T-helper 2 cell (primary cell): ENCODE measurements at places on chromosomes 12 and 14.

DNA sequence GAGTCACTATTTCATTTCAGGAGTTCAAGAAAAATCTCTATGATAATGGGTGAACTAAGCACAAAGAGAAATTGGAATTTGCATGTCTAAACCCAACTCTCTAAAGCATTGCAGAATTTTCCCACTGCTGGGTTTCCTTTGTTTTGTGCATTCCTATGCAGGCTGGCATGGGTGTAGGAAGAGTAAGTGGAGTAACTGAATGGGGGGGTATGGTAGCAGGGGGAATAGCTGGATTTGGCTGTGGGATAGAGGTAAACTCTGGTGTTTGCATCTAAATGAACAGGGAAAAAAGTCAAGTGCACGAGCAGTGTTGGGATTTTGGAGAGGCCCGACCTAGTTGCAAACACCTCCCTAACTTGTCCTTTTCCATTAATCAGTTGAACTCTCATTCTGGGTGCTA lies 159.1 kb downstream of the ANO4 start:
- no peak for DNase-seq

GRCh38 chr14:103545915-103546651 lies 16.4 kb downstream of the BAG5 start:
- no peak for DNase-seq

GRCh38 chr12:5947006-5947405 lies 1.9 kb upstream of the ANO2 start:
- DNase-seq, result no peak

DNA sequence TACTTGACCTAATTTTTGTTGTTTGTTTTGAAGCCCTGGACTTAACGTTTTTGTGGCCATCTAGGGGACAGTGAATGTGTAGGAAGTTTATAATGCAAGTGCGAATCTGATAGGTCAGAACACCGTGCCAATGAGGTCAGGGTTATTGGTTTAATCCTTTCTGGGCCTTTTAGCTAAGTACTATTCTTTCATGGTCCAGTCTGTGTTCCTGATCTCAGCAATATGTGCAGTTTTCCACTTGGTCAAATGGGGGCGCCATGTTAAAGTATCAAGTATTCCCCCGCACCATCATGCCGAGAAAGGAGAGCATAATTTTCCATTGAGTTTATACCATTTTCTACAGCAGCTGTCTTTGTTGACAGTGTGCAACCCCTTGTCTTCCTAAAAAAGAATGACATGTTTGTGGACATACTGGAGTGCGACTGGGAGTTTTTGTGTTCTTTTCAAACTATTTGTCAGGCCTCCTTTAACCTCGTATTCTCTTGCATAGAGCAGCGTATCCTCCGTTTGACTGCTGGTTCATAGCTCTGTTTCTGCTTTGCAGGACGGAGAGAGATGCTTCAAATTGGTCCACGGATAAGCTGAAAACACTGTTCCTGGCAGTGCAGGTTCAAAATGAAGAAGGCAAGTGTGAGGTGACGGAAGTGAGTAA lies 1.3 kb downstream of the AHSA1 start:
- peak; percentile 33 for DNase-seq

- peak; percentile 76 for DNase-seq
Measured at GRCh38 chr14:69151458-69152180, 1.3 kb downstream of the DCAF5 start.

- DNase-seq, result no peak
Measured at GRCh38 chr14:24693983-24694382, 60.0 kb upstream of the GZMB start.

GRCh38 chr12:54936736-54937135 lies 47.8 kb downstream of the TESPA1 start:
- DNase-seq, result no peak

- peak; percentile 15 for DNase-seq
Measured at GRCh38 chr14:77862154-77862786, 62.4 kb downstream of the ADCK1 start.

DNA sequence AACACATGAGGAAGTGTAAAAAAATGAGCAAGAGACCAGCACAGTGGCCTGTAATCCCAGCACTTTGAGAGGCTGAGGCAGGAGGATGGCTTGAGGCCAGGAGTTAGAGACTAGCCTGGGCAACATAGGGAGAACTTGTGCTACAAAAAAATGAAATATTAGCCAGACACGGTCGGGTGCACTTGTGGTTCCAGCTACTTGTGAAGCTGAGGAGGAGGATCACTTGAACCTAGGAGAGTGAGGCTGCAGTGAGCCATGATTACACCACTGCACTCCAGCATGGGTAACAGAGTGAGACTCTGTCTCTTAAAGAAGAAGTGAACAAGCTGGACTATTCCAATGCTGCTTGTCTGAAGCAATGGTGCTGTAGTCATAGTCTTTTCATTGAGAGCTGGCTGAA lies 36.3 kb upstream of the MAP3K9 start:
- DNase-seq, result no peak

GRCh38 chr14:20468764-20469241 lies 403 bp upstream of the PNP start:
- no peak for DNase-seq

- DNase-seq, result no peak
Measured at GRCh38 chr14:61491224-61491623, 169.8 kb downstream of the PRKCH start.

- no peak for DNase-seq
Measured at GRCh38 chr14:23047034-23047634, 5.1 kb downstream of the PSMB11 start.

- no peak for DNase-seq
Measured at GRCh38 chr14:70097576-70098249, 91.0 kb downstream of the SLC8A3 start.

DNA sequence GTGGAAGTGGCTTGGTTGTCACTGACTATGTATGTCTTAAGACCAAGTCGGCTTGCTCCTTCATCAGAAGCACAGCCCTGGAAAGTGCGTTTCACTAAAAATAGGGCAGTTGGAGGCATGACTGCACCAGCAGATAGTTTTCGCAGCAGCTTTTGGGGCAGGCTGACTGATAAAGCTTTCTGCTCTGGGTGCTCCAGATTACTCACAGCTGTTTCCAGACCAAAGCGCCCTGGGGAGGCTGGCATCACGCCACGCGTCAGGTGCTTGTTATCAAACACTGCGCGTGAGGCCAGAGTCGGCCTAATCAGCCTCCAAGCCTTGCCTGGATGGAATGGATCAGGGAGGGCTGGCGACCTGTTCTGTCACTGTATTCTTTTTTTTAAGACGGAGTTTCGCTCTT lies 13.3 kb upstream of the LRRC10 start:
- no peak for DNase-seq

GRCh38 chr12:4086481-4086880 lies 187.1 kb upstream of the CCND2 start:
- DNase-seq, result no peak

GRCh38 chr14:54881761-54882401 lies 20.7 kb downstream of the GCH1 start:
- DNase-seq, result no peak

DNA sequence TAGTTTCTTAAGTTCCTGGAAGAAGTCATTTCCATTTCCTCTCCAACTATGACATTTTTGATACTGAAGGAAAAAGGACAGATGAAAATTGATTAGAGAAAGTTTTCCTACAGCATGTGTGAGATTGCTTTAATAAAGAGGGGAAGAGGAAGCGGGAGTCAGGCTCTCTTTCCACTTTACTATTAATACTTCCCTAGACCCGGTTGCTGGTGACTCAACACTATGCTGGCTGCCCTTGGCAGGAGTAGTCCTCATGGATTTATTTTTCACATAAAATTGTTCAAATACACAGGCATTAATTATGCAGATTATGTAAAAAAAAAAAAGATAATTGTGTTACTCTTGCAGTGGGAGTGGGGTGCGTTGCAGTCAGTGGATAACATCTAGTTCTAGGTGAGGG lies 293.4 kb downstream of the EGLN3 start:
- DNase-seq, result no peak

GRCh38 chr14:94403312-94403932 lies 15.0 kb upstream of the SERPINA1 start:
- DNase-seq, result no peak

- DNase-seq, result no peak
Measured at GRCh38 chr12:111310076-111310870, 58.6 kb downstream of the PHETA1 start.

DNA sequence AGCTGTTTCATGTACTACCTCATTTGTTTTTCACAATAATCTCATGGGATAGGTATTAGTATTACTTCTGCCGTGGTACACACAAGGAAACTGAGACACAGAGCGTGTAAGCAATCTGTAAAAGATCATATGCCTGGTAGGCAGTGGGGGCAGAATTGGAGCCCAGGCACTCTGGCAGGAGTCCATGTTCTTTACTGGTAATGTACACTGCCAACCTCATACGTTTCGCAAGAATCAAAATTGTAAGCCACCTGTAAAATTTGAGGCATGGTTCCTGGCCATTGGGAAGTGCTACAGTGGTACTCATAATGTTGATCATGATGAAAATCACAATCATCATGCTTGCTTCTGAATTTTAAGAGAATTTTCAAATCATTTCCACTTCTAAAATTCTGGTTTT lies 40.7 kb downstream of the TMTC1 start:
- no peak for DNase-seq

- no peak for DNase-seq
Measured at GRCh38 chr14:76314521-76315034, 61.4 kb upstream of the ESRRB start.

DNA sequence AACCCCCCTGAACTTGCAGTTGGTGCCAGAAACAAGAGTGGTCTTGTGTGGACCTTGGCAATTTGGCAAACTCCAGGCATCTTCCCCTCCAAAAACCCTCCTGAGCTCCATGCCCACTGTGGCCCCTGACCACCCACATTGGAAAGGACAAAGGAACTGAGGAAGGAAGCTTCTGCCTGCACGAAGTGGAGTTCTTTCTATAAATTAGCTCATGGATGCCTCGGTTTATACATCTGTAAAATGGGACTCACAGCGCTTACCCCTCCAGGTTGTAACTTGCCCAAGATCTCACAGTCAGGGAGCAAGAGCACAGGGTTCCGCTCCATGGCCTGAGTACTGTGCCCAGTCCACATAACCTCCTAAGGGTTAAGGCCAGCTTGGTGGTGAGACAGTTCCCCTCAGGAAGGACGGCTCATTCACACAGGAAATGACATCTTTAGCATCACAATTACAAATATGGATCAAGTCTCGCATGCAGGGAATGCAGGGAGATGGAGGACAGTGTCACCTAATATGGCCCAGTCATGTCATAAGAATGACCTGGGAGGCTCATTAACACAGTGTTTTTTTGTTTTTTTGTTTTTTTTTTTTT lies 66.6 kb downstream of the CLMN start:
- no peak for DNase-seq

DNA sequence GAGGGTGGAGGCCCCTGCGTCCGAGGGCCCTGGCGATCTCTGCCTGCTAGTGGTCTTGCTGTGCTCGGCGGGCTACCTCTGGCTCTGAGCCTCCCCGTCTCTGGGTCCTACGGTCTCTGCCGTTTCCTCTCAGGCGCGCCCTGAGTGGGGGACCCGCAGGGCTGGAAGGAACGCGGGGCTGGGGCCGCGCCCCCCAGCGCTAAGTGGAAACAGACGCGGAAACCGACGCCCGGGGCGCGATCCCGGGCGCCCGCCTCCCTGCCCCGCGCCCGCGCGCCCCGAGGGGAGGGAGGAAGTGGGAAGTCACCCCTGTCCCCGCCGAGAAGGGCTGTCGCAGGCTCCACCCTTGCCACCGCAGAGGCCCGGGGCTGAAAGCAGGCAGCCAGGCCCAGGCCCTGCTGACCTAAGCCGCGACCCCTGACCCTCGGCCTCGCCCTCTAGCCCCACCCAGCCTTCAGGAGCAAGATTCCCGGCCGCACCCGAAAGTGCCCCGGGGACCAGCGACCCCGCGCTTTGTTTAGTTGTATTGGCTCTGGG lies 831 bp downstream of the CRIP1 start:
- DNase-seq, result peak; percentile 85

DNA sequence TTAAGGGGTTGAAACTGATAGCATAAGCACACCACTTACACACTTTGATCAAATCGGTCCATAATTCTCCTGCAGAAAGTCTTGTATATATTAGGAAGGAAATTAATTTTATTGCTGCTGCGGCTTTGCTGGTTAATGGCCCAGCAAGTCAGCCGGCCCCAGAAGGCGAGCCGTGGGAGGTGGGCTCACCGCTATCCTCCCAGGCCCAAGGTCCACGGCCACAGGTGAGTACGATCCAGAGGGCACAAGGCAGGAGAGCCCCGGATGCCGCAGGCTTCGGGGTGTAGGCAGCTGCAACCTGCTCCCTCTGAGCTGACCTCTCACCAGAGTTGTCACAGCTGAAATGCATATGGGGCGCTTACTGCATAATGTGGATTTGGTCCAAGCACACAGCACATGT lies 165.7 kb downstream of the TBX5 start:
- DNase-seq, result no peak

DNA sequence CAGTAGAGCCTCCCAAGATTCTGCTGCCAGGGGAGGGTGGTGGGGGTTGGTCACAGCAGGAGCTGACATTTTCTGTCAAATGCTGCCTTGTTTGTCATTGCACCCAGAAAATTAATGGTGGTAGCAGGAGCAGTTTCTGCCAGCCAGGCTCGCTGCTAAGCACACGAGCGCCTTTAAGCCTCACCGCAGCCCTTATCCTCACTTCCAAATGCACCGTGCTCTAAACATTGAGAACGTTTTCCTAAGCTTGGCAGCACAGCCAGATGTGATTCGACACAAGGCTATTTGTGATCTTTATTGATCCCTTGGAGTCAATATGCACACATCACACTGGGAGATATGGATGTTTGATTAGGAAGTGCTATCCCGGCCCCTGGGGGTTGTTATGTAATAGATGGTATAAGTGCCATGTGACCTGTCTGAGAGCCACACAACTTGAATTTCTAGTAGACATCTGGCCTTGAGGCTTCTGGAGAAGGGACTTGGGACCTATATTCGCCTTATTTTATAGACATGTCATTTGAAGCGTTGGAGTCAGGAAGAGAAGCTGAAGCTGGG lies 31.6 kb upstream of the BEGAIN start:
- DNase-seq, result no peak

DNA sequence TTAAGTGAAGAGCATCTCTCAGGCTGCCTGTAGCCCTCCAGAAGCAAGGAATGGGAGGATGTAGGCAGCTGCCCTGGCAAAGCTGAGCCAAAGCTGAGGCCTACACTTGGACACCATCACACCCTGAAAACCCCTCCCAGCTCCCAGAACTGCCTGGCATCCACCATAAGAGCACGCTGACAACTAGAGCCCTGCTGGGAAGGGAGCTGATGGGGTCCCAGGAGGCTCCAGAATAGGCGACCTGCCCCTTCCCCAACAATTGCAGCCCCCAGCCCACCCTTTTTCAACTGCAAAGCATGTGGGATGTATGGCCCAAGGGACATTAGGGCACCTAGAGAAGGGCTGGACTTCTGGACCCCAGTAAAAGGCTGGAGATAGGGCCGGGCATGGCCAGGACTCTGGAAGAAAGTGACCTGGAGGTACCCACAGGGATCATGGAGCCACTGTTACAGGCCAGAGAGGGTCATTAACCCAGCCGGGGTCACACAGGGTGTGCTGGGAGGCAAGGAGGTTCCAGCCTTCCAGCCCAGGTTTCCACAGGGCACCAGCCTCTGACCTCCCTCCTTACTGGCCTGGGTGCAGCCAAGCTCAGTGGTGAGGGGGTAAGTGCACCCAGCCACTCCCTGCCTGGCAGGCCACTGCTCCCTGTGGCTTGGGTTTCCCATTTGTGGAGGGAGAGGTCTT lies 27.8 kb downstream of the FAM222A start:
- DNase-seq, result no peak

- peak; percentile 60 for DNase-seq
Measured at GRCh38 chr12:132085291-132085635, 58.9 kb downstream of the DDX51 start.

- DNase-seq, result no peak
Measured at GRCh38 chr12:112564160-112564784, 145.5 kb downstream of the PTPN11 start.
